ENCODE measurements at places on chromosomes 12 and 14. TPM values are rescaled to one million over a fixed set of nuclear protein-coding genes. Genes with fewer than 3 reads are reported as not detected.

Gene ASCL1
- not detected for polyA plus RNA-seq

Gene TMEM30B
- 0.24 TPM for polyA plus RNA-seq

Gene TC2N
- 0.14 TPM for polyA plus RNA-seq

Gene HOXC4
- polyA plus RNA-seq: 0.05 TPM

Gene NKX2-1
- polyA plus RNA-seq: not detected

Gene NTS
- not detected for polyA plus RNA-seq

Gene E2F7
- 4.0 TPM for polyA plus RNA-seq

Gene CSRNP2
- polyA plus RNA-seq: 26.4 TPM

Gene SPTLC2
- 41.3 TPM for polyA plus RNA-seq

Gene LRRC43
- 0.27 TPM for polyA plus RNA-seq

Gene NUP37
- polyA plus RNA-seq: 62.5 TPM

Gene SAMD15
- polyA plus RNA-seq: 0.66 TPM

Gene ARHGDIB
- polyA plus RNA-seq: 8.9 TPM

Gene RPL10L
- not detected for polyA plus RNA-seq

Gene DBX2
- not detected for polyA plus RNA-seq

Gene TMEM117
- 11.3 TPM for polyA plus RNA-seq

Gene KLRF1
- not detected for polyA plus RNA-seq

Gene NTN4
- polyA plus RNA-seq: 147 TPM

Gene ERBB3
- 2.1 TPM for polyA plus RNA-seq

Gene FBXW8
- polyA plus RNA-seq: 24.5 TPM

Gene PSEN1
- 20.2 TPM for polyA plus RNA-seq

Gene LUM
- 236 TPM for polyA plus RNA-seq
